ENCODE measurements at places on chromosomes 1 and 21.
A peak's percentile ranks its signal among the peaks of the same experiment; 100 is the strongest.

DNA sequence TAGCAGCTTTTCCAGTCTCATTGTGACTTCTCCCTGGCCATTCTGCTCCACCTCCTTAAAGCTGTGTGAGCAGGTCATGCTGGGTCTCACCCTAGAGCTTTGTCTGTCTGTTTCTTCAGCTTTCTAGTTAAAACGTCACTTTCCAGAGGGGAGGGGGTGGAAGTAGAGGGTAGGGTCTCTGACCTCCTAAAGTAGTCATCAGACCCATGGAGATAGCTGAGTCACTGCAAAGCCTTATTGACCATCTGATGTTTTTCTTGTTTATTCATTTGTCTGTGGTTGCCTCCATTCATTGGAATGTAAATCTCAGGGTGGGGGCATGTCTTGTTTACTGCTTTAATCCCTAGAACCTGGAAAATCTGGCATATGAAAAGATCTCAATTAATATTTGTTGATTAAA lies 52.7 kb downstream of the ELF3 start:
- no peak for DNase-seq

- no peak for DNase-seq
Observed at GRCh38 chr1:183845681-183846080, 40.8 kb downstream of the RGL1 start.

DNA sequence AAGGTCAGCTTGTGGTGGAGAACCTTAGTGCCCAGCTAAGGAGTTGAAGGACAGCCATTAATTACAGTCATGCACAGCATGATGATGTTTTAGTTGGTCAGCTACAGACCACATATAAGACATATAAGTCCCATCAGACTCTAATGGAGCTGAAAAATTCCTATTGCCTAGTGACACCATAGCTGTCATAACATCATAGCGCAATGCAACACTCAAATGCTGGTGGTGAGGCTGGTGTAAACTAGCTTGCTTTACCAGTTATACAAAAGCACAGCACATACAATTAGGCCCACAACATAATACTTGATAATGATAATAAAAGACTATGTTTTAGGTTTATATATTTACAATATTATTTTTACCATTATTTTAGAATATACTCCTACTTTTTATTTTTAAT lies 4.0 kb downstream of the ECHDC2 start:
- DNase-seq, result no peak

GRCh38 chr1:234745844-234746797 lies 136.1 kb upstream of the IRF2BP2 start:
- no peak for DNase-seq

- DNase-seq, result no peak
Observed at GRCh38 chr1:85216697-85217096, 15.9 kb upstream of the SYDE2 start.

DNA sequence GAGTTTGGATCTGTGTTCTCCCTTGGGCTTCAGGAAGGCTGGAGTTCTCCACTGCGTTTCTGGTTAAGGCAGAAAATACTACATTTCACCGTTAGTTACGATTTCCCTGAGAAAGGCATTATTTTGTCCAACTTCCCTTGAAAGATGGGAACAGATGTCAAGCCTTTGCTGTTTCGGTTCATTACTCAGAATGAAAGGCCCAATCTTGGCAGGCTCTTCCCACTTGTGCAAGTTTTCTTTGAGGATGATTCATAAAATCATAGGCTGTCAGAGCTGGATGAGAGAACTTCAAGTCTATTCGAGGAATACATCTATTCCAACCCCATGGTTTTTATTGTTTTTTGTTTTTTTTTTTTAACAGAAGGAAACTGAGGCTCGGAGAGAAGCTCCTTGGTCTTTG lies 205.2 kb downstream of the GRIK3 start:
- DNase-seq, result no peak

DNA sequence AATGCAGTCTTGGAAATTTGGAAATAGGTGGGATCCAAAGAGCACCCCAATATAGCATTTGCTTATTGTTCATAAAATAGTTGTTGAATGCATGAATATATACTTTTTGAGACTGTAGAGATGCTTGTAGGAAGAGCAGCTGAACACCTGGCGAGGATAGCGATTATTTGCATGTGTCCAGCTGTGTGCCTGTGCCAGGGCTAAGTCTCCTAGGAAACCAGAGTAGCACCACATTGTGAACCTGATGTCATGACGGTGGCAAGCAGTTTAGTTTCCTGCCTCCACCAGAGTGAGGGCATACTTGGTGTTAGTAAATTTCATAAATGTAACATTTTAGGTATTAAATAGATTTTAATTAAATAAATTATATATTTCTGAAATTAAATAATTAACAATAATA lies 37.3 kb upstream of the IRF2BP2 start:
- no peak for DNase-seq

- no peak for DNase-seq
Observed at GRCh38 chr1:206467915-206468314, 2.4 kb upstream of the IKBKE start.

- DNase-seq, result no peak
Observed at GRCh38 chr1:227298512-227299240, 19.6 kb downstream of the CDC42BPA start.

DNA sequence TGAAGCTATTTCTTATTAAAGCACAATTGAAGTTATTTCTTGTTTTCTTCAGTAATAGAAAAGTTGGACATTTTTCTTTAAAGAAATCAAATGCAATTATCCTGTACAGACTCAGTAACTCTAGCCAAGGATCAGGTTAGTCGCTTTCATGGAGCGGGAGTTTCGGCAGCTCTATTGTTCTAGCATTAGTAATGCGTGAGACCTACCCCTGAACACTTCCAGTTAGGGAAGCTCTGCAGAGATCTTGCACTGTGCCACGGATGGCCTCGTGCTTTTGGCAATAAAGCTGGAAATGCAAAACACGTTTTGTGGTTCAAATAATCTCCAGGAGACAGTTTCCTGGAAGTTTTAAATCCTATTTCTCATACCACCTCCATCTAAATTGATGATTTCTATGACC lies 488.4 kb downstream of the SETD4 start:
- no peak for DNase-seq

GRCh38 chr1:13816016-13816760 lies 116.2 kb downstream of the PRDM2 start:
- DNase-seq, result no peak

DNA sequence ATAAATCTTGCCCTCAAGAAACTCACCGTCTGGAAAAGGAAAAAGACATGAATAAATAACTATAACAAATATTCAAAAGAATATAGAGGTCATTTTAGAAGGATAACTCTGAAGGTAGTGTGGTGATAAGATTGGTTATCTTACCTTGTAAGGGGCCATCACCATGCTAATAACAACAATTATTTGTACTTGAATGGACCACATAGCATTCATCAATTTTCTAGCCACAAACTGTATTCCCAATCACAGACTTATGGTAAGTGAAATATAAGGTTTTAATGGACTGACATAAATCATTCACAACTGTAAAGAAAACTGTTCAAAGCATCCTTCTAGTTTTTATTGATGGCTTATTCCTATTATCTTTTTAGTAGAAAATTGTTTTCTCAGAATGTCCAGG lies 57.8 kb downstream of the HMCN1 start:
- no peak for DNase-seq

DNA sequence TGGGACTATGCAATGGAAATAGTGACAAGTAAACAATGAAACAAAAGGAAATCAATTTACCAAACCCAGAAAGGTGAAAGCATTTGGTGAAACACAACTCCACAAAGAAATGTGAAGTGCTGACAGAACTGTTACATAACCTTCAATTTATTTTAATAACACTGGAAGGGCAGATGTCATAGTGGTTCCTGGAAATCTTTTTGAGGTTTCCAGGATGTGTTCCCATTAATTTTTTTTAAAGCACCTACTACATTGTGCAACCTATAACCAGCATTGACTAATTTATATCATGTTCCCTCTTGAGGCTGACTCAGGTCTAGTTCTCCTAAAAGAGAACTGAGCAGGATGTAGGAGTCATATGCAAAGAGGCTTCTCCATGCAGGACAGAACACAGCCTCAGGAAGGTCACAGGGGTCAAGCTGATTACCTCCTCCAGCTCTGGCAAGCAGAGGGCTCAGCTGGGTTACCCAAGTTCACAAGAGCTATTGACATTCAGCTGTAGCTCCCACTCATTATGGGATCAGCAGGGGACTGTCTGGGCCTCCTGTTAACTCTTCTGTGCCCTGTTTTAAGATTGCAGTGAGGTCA lies 157.1 kb upstream of the NRIP1 start:
- DNase-seq, result no peak

- no peak for DNase-seq
Observed at GRCh38 chr1:21050031-21050430, 126.7 kb downstream of the EIF4G3 start.

DNA sequence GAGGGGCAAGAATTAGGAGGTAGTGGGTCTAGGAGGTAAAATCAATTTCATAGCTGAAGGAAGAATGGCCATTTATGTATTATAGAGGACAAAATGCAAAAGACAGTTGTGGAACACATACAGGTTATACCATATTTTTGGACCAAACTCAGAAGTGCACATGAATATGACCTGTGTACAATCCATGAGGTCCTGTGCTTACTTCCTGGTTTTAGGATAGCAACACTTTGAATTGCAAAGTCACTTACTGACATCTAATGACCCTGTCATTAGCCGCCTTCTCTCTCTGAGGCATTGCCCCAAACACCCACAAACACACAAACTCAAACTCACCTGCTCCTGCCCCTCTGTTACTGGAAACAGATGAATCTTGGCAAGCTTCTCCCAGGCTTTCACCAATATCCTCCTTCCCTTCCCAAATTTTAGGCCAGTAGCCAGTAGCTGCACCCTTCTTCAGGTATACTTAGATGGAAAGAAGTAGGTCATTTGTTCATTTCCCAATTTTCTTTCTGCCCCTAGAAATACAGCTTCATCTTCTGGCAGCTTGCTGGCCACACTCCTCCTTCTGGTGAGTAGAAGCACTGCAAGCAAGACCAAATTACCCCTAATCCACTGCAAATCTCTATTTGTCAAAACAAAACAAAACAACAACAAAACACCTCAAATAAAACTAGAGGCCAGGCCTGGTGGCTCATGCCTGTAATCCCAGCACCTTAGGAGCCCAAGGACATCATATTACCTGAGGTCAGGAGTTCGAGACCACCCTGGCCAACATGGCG lies 13.7 kb upstream of the RPL5 start:
- DNase-seq, result no peak

DNA sequence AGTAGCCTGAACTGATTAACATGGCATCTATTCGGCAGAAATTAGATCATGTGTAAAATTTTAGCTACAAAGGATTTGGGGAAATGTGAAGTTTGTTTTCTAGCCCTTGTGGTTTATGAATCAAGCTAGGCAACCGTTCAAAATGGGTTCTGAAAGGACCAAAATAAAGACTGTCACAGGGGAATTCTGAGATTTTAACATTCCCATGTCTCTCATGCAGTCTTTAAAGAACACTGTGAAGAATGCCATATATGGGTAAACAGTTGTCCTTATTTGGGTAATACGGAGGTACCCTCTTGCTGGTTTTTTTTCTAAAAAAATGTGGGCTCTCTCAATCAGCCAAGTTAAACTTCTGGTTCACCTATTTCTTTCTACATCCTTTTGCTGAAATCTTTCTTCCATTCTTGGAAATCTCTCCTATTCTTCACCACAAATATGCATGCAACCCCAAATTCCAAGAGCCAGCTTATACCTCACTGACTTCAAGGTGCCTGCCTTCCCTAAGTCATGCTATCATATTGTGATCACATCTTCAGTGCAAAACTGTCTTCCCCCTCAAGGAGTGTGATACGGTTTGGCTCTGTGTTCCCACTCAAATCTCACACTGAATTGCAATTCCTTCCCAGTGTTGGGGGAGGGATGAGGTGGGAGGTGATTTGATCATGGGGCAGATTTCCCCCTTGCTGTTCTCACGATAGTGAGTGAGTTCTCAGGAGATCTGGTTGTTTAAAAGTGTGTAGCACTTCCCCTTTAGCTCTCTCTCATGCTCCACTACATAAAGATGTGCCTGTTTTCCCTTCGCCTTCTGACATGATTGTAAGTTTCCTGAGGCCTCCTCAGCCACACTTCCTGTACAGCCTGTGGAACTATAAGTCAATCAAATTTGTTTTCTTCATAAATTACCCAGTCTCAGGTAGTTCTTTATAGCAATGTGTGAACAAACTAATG lies 308.7 kb downstream of the TTLL7 start:
- DNase-seq, result no peak

GRCh38 chr1:185914089-185914488 lies 179.9 kb downstream of the HMCN1 start:
- DNase-seq, result no peak

GRCh38 chr1:205677167-205677566 lies 3.1 kb downstream of the SLC45A3 start:
- DNase-seq, result no peak

- DNase-seq, result no peak
Observed at GRCh38 chr1:39895731-39896480, 5.8 kb downstream of the MYCL start.

DNA sequence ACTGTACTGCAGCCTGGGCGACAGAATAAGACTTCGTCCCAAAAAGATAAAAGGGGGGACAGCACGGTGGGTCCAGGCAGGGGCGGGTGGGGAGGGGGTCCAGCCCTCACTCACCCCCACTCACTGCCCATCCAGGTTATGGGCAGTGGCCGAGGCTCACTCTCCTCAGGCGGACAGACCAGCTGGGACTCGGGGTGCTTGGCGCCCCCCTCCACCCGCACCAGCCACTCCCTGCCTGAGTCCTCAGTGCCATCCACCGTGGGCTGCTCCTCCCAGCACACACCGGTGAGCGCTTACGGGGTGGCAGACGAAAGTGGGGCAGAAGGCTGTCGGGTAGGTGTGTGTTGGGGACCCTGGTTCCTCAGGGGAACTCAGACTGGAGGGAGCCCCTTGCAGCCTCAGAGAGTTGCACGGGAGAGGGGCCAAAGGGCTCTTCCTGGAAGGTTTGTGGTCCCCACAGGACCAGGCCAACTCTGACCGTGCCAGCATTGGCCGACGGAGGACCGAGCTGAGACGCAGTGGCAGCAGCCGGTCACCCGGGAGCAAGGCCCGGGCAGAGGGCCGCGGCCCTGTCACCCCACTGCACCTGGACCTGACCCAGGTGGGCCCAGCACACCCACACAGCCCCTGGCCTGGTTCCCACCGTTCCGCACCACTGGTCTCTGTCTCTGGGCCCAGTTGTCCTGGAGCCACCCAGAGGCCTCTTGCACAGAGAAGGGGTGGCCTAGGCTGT lies 6.6 kb downstream of the PLEKHN1 start:
- no peak for DNase-seq

DNA sequence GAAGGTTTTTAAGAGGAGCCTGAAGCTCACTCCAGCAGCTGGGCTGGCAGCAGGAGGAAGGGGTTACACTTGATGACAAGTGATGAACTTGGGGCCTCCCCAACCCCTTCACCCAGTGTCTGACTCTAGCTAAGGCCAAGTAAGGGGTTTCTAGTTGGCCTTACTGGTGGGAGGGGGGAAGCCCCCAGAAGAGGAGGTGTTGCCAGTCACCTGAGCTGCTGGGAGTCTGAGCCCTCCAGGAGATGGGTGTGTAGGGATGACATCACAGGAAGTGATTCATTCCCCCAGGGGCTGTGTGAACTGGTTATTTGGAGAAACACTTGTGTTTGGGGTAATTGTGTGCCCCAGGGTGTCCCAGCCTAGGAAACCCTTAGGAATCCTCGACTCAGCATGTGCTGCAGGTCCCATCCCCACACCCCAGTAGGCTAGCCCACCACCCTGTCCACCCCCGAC lies 3.1 kb downstream of the PADI1 start:
- DNase-seq, result peak; percentile 28

All from stimulated activated CD8-positive, alpha-beta memory T cell treated with anti-CD3 and anti-CD28 coated beads, Interleukin-7, amount 100 ng/mL, for 24 hours (primary cell).